ENCODE measurements at places on chromosomes 6 and 20. TPM values are rescaled to one million over a fixed set of nuclear protein-coding genes. Genes with fewer than 3 reads are reported as not detected.

The RRAGD gene
- total RNA-seq, result under 0.01 TPM

The LY6G6D gene
- not detected for total RNA-seq

The STK38 gene
- 18.0 TPM for total RNA-seq

The PRRT1 gene
- total RNA-seq, result 0.17 TPM

The CNR1 gene
- 0.45 TPM for total RNA-seq

The FAM209B gene
- total RNA-seq, result not detected
